ENCODE measurements at places on chromosomes 3 and 15. TPM values are rescaled to one million over a fixed set of nuclear protein-coding genes. Genes with fewer than 3 reads are reported as not detected.

GRCh38 chr3:33658991-33659848, 58.8 kb downstream of the CLASP2 start:
- H3K4me1 ChIP-seq = peaks cover 44% of the 10 kb centered on the region
- peak overlapping the region; percentile 75 for H3K27ac ChIP-seq
- no peaks in the 10 kb centered on the region for H3K27me3 ChIP-seq
- peak overlapping the region; percentile 74 for H3K4me3 ChIP-seq
- H3K36me3 ChIP-seq = no peaks in the 10 kb centered on the region

DNA sequence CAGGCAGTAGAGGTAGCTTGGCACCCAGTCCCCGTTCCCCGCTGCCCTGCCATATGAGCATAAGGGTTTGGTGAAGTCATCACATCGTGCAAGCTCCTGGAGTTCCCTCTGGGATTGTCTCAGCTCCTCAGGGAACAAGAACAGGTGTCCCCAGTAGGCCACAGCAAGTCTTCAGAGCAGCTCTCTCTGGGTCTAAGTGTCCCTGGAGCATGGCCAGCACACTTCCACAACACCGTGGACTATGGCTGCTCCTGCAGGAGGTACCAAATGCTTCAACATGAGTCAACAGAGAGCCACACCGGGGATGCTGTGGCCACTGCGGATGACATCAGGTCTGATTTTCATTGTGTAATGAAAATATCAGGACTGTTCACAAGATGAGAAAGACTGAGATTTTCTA, 23.1 kb downstream of the ABHD6 start:
- no peak for DNase-seq
- H3K36me3 ChIP-seq = peaks cover 11% of the 10 kb centered on the region
- no peaks in the 10 kb centered on the region for H3K27me3 ChIP-seq
- no peaks in the 10 kb centered on the region for H3K4me1 ChIP-seq
- no peak overlapping the region for H3K27ac ChIP-seq

- no peak for DNase-seq
- H3K4me1 ChIP-seq = peaks cover 12% of the 10 kb centered on the region
- no peak overlapping the region for H3K4me3 ChIP-seq
- H3K27ac ChIP-seq = peak overlapping the region; percentile 23
Measured at GRCh38 chr3:142013993-142014392, 135.4 kb downstream of the TFDP2 start.

- H3K27me3 ChIP-seq = no peaks in the 10 kb centered on the region
- peak overlapping the region; percentile 70 for H3K27ac ChIP-seq
- peaks cover 5% of the 10 kb centered on the region for H3K36me3 ChIP-seq
- peaks cover 65% of the 10 kb centered on the region for H3K4me1 ChIP-seq
Measured at GRCh38 chr3:177792311-177793030, 595.2 kb upstream of the TBL1XR1 start.

GRCh38 chr15:91393186-91393585, 293.1 kb downstream of the SV2B start:
- no peak for DNase-seq
- H3K27me3 ChIP-seq = no peaks in the 10 kb centered on the region
- H3K27ac ChIP-seq = no peak overlapping the region
- H3K36me3 ChIP-seq = no peaks in the 10 kb centered on the region
- no peak overlapping the region for H3K4me3 ChIP-seq
- H3K4me1 ChIP-seq = no peaks in the 10 kb centered on the region

DNA sequence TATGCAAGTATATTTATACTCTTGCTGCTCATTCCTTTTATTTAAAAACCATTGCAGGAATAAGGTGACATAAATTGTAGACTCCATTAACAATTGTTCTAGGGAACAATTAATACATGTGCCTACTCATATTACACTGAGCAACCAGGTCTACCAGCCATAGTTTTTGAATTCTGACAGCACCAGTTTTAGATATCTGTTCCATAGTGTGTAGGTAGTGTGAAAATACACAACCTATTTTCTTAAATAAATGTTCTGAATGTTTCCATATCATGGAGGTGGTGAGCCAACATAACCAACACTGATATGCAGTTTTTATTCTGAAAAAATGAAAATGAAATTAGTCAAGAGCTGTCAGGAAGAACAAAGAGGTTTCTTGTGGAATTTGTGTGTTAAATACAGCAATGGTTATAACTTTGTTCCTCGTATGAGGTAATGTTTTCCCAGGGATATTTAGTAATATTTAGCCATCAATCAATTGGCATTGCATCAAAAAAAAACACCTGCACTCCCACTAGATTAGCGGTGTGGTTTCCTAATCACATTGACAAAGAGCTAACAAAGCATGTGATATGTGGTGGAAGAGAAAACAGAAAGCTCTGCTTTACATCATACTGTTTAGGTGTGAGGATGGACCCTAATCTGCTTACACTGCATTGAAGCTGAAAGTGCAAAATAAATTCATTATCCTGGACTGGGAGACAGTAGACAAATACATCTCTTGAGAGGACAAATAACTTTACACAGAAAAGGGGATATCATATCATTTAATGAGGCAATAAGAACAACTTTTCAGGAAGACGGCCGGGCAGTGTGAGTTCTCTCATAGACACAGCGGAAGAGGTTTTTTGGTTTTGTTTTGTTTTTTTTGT, 369.5 kb upstream of the THBS1 start:
- H3K36me3 ChIP-seq = peaks cover 9% of the 10 kb centered on the region
- peaks cover 23% of the 10 kb centered on the region for H3K4me1 ChIP-seq
- no peak overlapping the region for H3K27ac ChIP-seq

DNA sequence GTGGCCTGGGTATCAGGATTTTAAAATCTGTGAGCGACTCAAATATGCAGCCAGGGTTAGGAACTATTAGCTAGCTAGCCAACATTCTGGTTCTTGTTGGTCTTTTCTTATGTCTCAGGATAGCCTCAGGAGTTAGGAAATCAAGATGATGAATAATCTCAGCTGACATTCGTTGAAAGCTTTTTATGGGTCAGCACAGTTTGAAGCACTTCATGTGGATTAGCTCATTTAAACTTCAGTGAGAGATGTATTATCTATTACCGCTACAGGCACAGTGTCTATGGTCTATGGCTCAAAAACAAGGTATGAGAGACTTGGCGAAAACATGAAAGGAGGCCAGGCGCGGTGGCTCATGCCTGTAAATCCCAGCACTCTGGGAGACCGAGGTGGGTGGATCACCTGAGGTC, 187.5 kb upstream of the THRB start:
- DNase-seq = no peak
- H3K36me3 ChIP-seq = no peaks in the 10 kb centered on the region
- H3K4me3 ChIP-seq = no peak overlapping the region
- no peaks in the 10 kb centered on the region for H3K27me3 ChIP-seq
- H3K4me1 ChIP-seq = peaks cover 48% of the 10 kb centered on the region

DNA sequence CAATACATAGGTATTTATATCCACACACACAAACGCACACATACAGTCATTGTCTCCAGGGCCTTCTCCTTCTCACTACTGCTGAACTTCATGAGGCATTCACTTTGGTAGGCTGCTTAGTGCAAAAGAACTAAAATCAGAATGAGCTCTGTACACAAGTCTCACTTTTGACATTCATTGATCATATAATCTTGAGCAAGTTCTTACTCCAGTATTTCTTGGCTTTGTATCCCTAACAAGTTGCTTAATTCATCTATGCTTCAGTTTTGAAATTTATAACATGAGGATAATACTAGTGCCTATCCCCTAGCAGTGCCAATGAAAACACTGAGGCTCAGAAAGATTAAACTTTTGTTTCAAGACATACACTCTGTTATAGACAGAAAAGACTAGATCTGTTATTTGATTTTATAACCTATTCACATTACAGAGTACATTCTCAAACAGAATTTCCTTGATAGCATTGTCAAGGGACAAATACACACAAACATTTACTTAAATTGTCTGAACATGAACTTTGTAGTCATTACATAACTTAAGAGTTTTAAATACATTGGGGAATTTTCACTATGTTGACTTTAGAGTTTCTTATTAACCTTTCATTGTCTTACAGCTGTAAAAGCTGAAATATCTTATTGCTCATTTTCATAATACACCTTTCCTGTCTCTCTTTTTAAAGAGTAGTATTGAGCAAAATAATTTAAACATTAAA, 55.0 kb upstream of the SI start:
- H3K27me3 ChIP-seq = no peaks in the 10 kb centered on the region
- H3K36me3 ChIP-seq = no peaks in the 10 kb centered on the region
- no peak for DNase-seq
- no peaks in the 10 kb centered on the region for H3K4me1 ChIP-seq
- H3K27ac ChIP-seq = no peak overlapping the region

DNA sequence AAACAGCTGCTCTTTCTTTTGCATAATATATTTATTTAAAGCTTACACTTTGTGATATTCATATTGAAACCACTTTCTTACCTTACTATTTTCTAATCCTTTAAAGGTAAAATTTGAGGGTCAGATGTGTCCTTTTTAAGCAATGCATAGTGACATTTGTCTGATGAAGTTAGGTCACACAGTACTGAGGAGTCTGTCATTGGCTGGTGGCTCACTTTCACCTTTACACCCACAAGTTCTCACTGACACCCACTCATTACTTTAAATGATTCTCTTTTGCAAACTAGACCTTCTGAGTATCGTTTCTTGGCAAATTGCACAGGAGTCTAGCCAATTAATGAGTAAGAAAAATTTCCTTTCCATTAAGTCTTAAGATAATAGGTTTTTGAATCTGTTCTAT, 758.3 kb upstream of the ARPP21 start:
- H3K4me1 ChIP-seq = no peaks in the 10 kb centered on the region
- H3K4me3 ChIP-seq = no peak overlapping the region
- no peak overlapping the region for H3K27ac ChIP-seq
- no peak for DNase-seq
- H3K27me3 ChIP-seq = peaks cover 14% of the 10 kb centered on the region

- DNase-seq = no peak
- no peaks in the 10 kb centered on the region for H3K4me1 ChIP-seq
- no peak overlapping the region for H3K27ac ChIP-seq
- no peaks in the 10 kb centered on the region for H3K36me3 ChIP-seq
- no peaks in the 10 kb centered on the region for H3K27me3 ChIP-seq
- no peak overlapping the region for H3K4me3 ChIP-seq
Measured at GRCh38 chr15:49890689-49891088, 228.3 kb downstream of the ATP8B4 start.

DNA sequence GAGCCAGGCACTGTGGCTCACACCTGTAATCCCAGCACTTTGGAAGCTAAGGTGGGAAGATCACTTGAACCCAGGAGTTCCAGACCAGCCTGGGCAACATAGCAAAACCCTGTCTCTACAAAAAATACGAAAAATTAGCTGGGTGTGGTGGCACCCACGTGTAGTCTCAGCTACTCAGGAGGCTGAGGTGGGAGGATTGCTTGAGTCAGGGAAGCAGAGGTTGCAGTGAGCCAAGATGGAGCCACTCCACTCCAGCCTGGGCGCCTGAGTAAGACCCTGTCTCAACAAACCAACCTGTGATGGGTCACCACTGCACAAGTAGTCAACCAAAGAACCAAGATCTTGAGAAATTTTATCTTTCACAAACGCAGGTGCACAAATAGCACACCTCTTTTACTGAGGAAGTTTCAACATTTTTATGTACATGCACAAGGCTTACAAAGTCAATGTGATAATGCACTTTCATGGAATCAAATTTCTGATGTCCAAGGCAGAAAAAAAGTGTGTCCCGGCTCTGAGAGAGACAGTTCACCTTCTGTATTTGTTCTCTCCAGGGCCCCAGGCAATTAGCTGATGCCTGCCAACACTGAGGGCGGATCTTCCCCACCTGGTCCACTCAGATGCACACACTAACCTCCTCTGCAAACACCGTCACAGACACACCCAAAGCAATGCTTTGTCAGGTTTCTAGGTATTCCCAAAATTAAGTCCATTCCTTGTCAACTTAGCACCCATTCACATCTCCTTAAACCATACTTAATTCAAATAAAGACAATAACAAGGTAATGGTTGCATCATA, 12.4 kb downstream of the ACAA1 start:
- H3K4me3 ChIP-seq = no peak overlapping the region
- no peaks in the 10 kb centered on the region for H3K4me1 ChIP-seq
- no peaks in the 10 kb centered on the region for H3K27me3 ChIP-seq
- peaks cover 38% of the 10 kb centered on the region for H3K36me3 ChIP-seq
- peak; percentile 53 for DNase-seq

GRCh38 chr3:166013073-166013679, 176.0 kb upstream of the BCHE start:
- no peak overlapping the region for H3K27ac ChIP-seq
- DNase-seq = no peak
- H3K4me1 ChIP-seq = no peaks in the 10 kb centered on the region
- H3K27me3 ChIP-seq = peaks cover 6% of the 10 kb centered on the region
- H3K4me3 ChIP-seq = no peak overlapping the region

DNA sequence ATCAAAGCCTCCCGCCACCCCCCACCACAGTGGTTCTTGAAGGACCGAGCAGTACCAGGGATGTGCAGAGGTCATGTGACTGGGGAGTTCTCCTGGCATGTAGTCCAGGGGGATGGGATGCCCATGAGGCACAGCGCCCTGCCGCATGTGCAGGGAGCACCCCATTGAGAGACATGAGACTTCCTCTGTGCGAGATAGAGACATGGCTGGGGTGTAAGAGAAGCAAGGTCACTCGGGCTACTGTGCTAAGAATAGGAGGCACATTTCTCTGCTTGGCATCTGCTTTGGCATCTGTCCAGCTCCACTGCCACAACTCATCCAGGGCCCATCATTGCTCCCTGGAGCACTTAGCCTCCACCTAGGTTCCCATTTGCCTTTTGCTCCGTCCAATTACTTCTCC, 2.4 kb upstream of the CYP1A1 start:
- H3K27me3 ChIP-seq = peaks cover 5% of the 10 kb centered on the region
- peaks cover 18% of the 10 kb centered on the region for H3K4me1 ChIP-seq
- H3K27ac ChIP-seq = no peak overlapping the region
- H3K36me3 ChIP-seq = no peaks in the 10 kb centered on the region
- no peak overlapping the region for H3K4me3 ChIP-seq

DNA sequence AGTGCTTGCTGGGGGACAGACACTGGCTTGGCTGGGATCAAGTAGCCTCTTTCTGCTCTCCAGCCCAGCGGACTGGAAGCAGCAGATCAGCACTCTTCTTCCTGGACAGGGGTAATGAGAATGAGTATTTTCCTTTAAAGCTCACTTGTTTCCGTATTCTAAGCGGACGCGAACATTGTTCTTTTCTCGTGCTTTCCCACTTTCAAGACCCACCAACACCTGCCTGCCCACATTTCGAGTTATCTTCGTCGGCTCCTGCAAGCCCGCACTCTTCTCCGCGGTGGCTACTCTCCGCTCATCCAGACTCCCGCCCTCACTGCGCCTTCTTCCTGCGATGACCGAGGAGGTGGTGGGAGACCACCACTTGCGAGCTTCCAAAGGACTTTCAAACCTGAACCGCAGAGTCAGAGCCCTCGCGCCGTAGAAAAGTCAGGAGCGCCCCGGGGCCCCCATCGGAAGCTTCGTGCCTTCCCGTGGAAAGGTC, 1.6 kb upstream of the PPM1L start:
- peak overlapping the region; percentile 94 for H3K27ac ChIP-seq
- peaks cover 11% of the 10 kb centered on the region for H3K27me3 ChIP-seq
- no peaks in the 10 kb centered on the region for H3K36me3 ChIP-seq
- peak overlapping the region; percentile 85 for H3K4me3 ChIP-seq
- no peak for DNase-seq

- no peak overlapping the region for H3K4me3 ChIP-seq
- H3K36me3 ChIP-seq = no peaks in the 10 kb centered on the region
- H3K4me1 ChIP-seq = no peaks in the 10 kb centered on the region
- no peak overlapping the region for H3K27ac ChIP-seq
- no peak for DNase-seq
- H3K27me3 ChIP-seq = peaks cover 55% of the 10 kb centered on the region
Measured at GRCh38 chr3:10702961-10703740, 112.9 kb upstream of the SLC6A11 start.

CHST13 gene
- total RNA-seq = not detected

GABRA5 gene
- total RNA-seq = not detected

HAPLN3 gene
- 41.3 TPM for total RNA-seq

BFSP2 gene
- not detected for total RNA-seq

ANKRD34C gene
- not detected for total RNA-seq

CA12 gene
- 0.76 TPM for total RNA-seq

ITIH1 gene
- total RNA-seq = not detected

DUOX2 gene
- 0.08 TPM for total RNA-seq

ATP2C1 gene
- 69.2 TPM for total RNA-seq

ADGRG7 gene
- total RNA-seq = not detected

VEPH1 gene
- total RNA-seq = 0.21 TPM
